Fibroblast of lung (primary cell): ENCODE measurements at places on chromosomes 16 and 17. TPM values are rescaled to one million over a fixed set of nuclear protein-coding genes. Genes with fewer than 3 reads are reported as not detected.
A peak's percentile ranks its signal among the peaks of the same experiment; 100 is the strongest.

PABPN1L gene
- not detected in 2 replicates for polyA plus RNA-seq

CALB2 gene
- 0.58 and 1.2 TPM in 2 replicates for polyA plus RNA-seq

FGF11 gene
- polyA plus RNA-seq = 0.43 and 0.87 TPM in 2 replicates

KCNJ2 gene
- polyA plus RNA-seq = 6.6 and 8.1 TPM in 2 replicates

CACNA1G gene
- 0.08 and 0.09 TPM in 2 replicates for polyA plus RNA-seq

RNF40 gene
- 42.0 and 68.2 TPM in 2 replicates for polyA plus RNA-seq

KRTAP17-1 gene
- not detected in 2 replicates for polyA plus RNA-seq

SEPHS2 gene
- 39.3 and 41.8 TPM in 2 replicates for polyA plus RNA-seq

SHBG gene
- polyA plus RNA-seq = 0.27 and 0.45 TPM in 2 replicates

- DNase-seq = no peak
Measured at GRCh38 chr16:84817206-84817605, 2.6 kb upstream of the CRISPLD2 start.

- DNase-seq = peak; percentile 53
Measured at GRCh38 chr17:41098481-41098880, 539 bp upstream of the KRTAP4-8 start.

- DNase-seq = no peak
Measured at GRCh38 chr17:21149621-21150020, 22.9 kb downstream of the DHRS7B start.

GRCh38 chr17:2309338-2310154, 5.8 kb downstream of the SRR start:
- DNase-seq = peak; percentile 20

GRCh38 chr17:28906276-28906675, 3.4 kb upstream of the DHRS13 start:
- DNase-seq = no peak

- no peak for DNase-seq
Measured at GRCh38 chr17:35991075-35991474, 4.5 kb upstream of the CCL14 start.

- DNase-seq = no peak
Measured at GRCh38 chr16:56967733-56968132, 6.0 kb downstream of the CETP start.

DNA sequence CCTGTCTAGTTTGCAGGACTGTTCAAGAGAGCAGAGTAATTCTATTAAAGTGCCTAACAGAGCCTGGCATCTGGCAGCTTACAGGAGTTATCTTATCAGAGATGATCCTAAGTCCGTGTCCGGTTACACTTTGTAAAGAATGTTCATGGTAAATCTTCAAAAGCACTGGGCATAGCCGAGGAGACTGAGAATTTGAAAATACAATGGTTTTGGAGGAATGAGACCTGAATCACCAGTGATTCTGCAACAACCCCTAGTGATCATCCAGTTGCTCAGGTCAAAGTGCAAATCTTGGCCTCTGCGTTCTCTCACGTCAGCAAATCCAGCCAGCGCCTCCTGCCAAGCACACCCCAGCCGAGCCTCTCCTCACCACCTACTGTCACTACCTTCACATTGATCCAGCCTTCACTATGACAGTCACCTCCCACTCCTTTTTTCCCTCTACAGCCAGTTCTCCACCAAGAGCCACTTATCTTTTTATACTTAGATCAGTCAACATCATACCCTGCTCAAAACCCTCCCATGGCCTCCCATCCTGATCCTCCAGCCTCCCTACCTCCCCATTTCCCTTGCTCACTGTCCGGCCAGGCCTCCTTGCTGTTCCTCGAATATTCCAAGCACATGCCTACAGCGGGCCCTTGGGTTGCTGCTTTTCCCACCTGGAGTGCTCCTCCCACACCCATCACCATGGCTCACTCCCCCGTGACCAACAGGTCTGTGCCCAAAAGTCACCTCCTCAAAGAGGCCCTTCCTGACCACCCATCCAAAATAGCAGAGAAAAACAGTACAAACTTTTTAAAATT, 57.4 kb upstream of the ERN1 start:
- no peak for DNase-seq

- no peak for DNase-seq
Measured at GRCh38 chr17:40900809-40901356, 15.8 kb upstream of the KRT20 start.

- DNase-seq = peak; percentile 40
Measured at GRCh38 chr16:6096931-6097670, 999.5 kb upstream of the EEF2KMT start.

DNA sequence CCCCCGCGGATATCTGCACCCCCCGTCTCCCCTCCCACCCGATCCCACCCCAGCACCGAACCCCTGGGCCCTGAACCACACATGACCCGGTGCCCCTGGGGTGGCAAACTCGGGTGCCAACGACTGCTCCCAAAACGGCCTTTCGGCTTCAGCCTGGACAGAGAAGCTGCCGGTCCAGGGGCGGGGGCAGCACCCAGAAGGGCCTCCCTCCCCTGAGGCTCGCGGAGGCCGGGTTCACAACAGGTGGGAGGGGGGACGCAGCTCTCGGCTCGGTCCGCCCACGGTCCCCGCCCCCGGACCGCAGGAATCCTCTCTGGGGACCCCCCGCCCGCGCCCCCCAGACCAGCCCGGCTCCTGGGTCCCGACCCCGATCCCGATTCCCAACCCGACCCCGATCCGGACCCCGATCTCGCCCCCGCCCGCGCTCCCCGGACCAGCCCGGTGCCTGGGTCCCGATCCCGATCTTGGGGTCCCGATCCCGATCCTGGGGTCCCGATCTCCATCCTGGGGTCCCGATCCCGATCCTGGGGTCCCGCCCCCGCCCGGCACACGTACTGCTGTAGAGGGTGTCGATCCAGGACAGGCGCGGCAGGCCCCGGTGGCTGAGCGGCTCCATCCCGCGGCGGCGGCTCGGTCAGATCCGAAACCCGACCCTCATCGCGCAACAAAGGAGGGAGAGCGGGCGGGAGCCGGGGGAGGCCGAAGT, 516 bp downstream of the ABR start:
- DNase-seq = no peak

GRCh38 chr17:74235911-74236371, 22.6 kb downstream of the TTYH2 start:
- DNase-seq = no peak

DNA sequence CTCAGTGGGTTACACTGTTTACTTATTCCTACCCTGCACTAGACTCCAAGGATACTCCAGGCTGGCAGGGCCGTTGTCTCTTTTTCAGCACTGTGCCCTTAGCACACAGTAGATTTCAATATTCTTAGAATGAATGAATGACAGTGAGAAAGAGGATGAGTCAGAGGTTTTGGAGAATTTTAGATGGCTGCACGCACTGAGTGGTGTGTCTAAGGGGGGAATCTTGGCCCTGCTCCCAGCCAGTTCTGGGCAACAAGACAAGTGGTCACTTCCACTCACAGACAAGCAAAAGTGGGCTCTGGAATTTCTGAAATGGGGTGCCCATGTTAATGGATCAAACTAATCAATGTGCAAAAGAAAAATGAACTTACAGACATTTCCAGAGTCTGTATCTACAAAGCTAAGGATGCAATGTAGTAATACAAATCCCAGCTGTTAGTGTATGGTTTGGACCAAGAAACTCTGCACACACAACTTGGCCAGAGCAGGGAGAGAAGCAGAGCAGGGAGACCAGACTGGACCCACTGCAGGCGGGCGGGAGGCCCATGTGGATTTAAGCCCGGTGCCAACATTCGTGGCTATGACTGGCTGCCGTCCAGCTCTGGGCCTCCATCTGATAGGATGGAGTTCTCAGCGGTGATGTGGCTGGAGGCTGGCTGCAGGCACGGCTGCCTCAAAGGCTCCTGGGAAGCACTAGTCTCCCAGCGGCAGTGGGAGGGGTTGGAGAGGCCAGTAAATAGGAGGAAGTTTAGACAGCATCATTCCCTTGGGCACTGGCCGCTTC, 95.6 kb upstream of the CDYL2 start:
- peak; percentile 92 for DNase-seq

- no peak for DNase-seq
Measured at GRCh38 chr16:79550373-79550772, 50.2 kb downstream of the MAF start.

DNA sequence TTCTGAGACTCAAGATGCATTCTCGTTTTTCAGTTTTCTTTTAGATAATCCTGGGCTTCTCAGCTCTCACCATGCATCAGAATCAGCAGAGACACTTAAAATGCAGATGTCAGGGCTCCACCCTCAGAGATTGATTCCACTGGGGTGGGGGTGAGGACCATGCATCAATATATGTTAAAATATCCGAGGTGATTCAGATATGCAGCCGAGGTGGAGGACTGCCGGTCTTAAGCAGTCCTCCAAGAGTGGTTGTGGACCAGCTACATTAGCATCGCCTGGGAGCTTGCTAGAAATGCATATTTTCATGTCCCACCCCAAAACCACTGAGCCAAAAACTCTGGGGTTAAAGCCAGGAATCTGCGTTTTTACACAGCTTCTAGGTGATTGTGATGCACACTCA, 501.3 kb downstream of the CDH13 start:
- DNase-seq = no peak

DNA sequence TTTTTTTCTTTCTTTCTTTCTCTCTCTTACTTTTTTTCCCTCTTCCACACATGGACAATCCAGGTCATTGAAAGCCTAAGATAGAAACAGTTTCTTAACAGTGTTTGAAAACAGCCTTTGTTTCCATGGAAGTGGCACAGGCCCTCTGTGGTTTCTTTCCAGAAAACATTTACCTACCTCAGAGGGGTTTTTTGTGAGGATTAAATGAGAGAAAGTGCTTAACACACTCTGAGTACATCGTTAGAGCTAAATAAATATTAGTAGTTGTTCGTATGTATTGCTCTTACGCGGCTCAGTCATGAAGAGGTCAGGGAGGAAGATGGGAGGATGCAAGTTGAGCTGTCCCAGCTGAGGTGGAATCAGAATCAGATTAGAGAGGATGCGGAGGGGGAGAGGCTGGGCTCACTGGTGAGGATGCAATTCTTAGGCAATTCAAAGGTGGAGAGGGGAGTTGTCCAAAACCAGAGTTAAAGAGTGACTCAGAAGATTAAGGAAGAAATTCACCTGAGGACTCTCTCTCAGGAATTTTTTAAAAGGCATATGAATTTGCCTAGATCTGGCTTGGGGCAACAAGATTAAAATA, 345.4 kb downstream of the PMP22 start:
- DNase-seq = no peak

DNA sequence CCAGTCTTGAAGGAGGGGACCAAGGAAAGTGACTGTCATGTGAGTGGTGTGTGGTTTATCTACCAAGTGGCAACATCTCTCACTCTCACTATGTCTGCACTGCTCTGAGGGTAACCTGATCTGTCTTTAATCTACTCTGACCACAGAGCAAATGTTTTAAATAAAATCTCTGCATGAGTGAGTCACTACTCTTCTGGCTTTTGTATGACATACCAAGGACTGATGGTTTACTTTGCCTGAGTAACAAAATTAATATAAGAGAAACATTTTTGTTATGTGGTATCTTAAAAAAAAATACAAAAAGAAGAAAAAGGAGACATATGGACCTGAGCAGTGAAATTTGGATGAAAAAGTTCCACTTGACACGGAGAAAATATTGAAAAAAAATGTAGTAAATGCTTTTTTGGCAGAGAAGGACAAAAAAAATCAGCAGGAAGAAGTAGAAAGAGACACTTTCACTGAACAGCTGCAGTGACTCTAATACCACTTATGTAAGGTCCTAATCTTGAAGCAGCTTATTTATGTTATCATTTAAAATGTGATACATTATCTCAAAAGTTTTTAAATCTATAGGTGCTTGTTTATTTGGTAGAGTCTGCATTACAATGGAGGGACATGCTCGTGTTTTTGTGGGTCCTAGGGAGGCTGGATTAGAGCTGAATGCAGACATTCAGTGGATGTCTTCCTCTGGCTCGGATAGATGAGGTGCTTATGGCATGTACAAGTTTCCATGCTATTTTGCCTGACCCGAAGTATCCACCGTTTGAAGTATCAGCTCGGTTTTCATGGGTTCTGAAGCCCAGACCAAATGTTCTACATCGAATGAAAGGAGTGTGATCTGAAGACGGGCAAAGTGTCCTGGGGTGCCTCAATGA, 240.7 kb downstream of the MAP2K6 start:
- peak; percentile 93 for DNase-seq

- no peak for DNase-seq
Measured at GRCh38 chr16:10250137-10250828, 68.1 kb upstream of the GRIN2A start.

GRCh38 chr17:45435481-45435880, 2.8 kb upstream of the ARHGAP27 start:
- DNase-seq = no peak

DNA sequence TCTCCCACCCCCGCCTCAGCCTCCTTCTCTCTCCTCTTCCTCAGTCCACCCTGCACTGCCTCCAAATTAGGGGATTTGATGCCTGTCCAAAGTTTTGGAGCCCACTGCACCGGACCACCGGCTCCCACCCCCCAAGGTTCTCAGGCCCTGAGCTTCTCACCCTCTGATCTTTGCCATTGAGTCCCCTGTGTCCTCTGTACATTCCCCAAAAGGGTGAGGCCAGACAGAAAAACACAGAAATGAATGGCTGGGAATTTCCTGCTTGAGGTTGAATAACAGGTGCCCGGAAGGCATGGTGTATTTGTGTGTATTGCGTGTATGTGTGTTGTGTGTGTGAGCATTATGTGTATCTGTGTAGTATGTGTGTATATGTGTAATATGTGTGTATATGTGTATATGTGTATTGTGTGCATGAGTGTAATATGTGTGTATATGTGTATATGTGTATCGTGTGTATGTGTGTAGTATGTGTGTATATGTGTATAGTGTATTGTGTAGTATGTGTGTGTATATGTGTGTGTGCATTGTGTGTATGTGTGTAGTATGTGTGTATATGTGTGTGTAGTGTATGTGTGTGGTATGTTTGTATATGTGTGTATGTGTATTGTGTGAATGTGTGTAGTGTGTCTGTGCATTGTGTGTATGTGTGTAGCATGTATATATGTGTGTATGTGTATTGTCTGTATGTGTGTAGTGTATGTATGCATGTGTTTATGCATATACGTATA, 16.0 kb upstream of the CCL17 start:
- DNase-seq = no peak

DNA sequence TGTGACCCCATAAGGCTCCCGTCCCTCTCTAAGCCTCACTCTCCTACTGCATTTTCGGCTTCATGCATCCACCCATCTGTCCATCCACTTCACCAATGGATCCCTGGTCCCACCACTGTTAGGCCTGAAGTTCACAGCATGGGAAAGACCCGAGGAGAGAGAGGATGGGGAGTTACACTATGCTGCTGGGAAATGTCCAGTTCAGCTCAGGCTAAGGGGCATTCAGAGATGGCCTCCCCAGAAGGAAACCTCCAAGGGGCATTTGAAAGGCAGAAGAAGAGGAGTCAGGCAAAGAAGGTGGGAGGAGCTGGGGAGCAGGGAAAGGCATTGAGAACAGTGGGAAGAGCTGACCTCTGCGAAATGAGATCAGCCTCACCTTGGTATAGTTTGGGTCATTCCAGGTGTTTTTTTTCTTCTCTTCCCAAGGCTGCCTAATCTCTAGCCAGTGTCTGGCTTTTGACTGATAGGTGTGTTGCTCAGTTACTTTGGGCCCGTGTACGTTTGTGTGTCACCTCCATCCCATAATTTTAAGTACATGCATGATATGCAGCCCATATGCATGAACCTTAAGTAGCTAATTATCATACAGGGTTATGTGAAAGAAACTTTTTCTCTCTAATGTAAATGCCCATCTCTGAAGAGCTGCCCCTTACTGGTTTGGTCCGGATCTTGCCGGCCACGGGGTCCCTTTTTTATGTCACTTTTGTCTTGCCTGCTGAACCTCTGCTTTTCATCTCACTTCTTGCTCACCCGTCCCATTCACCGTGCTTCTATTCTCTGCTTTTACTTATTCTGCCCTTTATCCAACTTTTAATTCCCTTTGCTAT, 11.6 kb upstream of the DRC7 start:
- DNase-seq = no peak

- no peak for DNase-seq
Measured at GRCh38 chr17:62611292-62611691, 16.2 kb upstream of the MRC2 start.

- DNase-seq = no peak
Measured at GRCh38 chr16:53045341-53046220, 7.1 kb downstream of the CHD9NB start.
